ENCODE measurements at places on chromosomes 2 and 18.

- no peak for DNase-seq
Observed at GRCh38 chr18:70931942-70932814, 643.3 kb downstream of the SOCS6 start.

DNA sequence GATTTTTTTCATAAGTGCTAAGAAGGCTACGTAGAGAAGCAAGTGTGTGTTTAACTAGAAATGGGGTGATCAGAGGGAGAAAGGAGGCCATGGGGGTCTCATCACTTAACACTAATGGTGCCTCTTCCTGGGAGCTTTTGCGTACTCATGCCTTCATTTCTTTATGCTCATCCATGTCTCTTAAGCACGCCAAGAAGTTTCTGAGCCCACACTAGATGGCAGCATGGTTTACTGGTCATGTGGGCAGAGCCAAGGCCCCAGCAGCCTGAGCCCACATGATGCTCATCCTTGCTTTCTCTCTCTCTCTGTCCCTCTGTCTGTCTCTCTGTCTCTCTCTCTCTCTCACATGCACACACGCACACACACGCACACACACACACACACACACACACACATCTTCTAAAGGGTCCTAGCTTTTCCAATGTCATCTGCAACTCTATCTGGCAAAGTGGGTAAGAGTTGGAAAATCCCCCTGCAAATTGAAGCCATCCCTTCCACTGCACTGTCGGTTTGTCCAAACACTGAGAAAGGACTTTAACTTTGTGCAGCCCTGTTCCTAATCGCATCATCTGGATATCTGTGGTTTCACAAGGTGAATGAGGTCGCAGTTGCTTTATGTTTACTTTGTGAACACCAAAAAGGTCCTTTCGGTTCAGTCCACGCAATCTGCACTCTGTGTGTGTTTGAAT is 137.1 kb upstream of the CCDC68 start:
- no peak for DNase-seq

DNA sequence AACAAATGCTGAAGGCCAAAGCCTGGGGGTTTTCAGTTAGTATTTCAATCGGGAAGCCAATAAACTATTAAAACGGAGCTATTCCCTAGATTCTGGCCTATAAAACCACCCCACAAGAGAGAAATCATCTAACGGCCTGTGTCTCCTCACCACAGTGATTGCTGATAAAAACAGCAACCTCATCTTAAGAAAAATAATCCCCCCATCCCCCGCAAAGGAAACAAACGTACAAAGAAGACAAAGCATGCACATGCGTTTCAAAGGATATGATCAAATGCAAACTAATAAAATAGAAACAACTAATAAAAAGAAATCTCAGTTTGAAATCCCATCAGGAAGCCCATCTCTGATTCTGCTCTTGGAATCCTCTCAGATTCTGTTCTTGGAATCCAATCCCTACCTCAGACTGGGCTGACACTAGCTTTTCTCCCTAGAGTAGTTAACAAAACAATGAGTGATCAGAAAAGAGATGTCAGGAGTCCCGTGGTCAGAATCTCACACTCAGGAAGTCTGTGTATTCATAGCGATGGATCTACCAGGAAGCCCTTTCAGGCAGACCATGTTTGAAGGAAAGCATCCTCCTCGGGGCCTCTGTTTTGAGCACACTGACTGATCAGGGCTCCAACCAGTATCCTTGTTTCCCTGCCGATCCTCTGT is 150.7 kb downstream of the THADA start:
- DNase-seq = no peak

DNA sequence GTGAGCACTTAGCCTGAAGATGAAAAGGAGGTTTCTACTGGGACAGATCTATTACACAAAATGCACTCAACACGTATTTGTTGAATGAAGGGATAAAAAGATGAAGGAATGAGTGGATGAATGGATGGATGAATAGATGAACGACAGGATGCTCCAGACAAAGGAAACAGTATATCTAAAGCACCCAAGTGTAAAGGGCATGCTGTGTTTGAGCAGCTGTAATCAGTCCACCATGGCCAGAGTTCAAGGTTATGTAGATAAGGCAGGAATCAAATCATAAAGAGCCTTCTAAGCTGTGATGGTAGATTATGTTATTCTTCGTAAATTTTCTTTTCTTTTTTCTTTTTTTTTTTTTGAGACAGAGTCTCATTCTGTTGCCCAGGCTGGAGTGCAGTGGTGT is 213.8 kb upstream of the FBXO11 start:
- DNase-seq = no peak

DNA sequence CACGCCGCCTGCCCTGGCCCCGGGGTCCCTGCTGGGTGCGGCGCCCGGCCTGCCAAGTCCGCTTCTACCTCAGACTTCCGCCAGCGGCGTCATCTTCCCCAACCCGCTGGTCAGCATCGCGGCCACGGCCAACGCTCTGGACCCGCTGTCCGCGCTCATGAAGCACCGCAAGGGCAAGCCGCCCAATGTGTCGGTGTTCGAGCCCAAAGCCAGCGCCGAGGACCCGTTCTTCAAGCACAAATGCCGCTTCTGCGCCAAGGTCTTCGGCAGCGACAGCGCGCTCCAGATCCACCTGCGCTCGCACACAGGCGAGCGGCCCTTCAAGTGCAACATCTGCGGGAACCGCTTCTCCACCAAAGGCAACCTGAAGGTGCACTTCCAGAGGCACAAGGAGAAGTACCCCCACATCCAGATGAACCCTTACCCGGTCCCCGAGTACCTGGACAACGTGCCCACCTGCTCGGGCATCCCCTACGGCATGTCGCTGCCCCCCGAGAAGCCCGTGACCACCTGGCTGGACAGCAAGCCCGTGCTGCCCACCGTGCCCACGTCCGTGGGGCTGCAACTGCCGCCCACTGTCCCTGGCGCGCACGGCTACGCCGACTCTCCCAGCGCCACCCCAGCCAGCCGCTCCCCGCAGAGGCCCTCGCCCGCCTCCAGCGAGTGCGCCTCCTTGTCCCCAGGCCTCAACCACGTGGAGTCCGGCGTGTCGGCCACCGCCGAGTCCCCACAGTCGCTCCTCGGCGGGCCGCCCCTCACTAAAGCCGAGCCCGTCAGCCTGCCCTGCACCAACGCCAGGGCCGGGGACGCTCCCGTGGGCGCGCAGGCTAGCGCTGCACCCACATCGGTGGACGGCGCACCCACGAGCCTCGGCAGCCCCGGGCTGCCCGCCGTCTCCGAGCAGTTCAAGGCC is 13.7 kb downstream of the SALL3 start:
- DNase-seq = no peak

DNA sequence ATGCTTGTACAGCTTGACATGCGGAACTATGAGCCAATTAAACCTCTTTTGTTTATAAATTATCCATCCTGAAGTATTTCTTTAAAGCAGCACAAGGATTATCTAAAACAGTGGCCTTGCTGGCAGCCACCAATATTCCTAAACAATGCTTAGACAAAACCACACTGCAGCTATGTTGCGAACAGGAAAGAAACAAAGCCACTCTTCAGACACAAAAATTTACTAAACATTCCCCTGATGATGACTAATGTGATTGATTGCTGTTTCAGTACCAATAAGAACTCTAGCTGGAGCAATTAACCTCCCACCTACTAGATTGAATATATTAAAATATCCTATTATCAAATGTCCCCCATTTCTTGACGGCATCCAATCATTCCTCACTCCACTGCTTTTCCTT is 325.8 kb upstream of the REG3G start:
- DNase-seq = no peak

- DNase-seq = no peak
Observed at GRCh38 chr18:33596178-33596854, 18.3 kb downstream of the ASXL3 start.

- no peak for DNase-seq
Observed at GRCh38 chr2:206392118-206392517, 51.2 kb upstream of the ADAM23 start.

- DNase-seq = no peak
Observed at GRCh38 chr2:121284463-121285449, at the start of gene TFCP2L1. Gene TFCP2L1 (minus strand): TSS chr2:121285202. CDS start chr2:121285109, 93 bp downstream.

DNA sequence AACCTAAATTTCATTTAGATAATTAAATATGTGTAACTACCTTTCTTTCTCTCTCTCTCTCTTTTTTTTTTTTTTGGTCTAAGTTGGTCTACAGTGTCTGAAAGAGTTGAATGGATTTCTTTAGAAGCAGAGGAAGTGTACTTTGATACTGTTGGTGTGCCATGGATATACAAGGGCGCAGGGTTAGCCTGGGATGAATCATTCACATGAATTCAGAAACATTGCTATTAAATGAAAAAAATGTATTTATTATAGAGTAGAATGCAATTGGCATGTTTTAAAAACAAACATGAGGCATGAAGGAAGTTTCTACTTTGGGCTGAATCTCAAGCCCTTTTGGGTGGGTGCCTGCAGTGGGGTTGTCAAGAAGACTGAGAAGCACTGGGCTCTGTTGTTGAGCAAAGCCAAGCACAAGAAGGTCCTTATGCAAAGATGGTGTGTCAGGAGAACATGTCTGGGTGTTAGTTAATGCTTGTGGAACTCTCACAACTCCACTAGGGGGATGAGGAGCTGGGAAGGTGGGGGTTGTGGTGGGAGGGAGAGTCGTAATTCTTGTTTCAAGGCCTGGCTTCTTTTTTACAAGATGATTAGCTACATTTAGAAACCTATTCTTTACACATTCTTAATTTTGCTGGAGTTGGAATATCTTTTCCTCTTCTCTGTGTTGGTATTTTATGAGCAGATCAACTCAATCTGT is 57.9 kb downstream of the LYPD6 start:
- no peak for DNase-seq

DNA sequence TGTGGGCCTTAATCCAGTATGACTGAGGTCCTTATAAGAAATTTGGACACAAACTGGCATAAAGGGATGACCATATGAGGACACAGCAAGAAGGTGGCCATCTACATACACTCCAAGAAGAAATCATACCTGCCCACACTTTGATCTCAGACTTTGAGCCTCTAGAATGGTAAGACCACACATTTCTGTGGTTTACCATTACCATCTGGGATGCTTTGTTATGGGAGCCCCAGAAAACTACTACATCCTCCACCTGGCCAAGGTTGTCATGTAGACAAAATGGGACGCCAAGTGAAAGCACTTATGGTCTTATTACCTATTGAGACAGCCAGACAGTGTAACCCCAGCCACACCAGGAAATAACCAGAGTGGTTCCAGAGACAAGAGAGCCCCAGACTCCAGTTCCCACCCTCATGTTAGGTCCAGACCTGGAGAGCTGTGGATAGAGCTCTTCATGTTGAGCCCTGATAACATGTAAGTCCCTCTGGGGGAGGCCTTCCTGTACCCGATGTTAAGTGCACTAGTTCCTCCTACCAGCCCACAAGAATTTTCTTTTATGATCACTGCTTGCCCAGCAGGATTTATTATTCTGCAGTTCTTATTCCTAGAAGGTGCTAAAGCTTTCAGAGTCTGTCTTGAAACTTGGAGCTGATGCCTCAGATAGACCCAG is 4.6 kb upstream of the ADD2 start:
- no peak for DNase-seq

GRCh38 chr2:191687867-191688266 is 9.9 kb downstream of the NABP1 start:
- DNase-seq = no peak

- DNase-seq = no peak
Observed at GRCh38 chr2:121129692-121130091, 155.3 kb downstream of the TFCP2L1 start.

DNA sequence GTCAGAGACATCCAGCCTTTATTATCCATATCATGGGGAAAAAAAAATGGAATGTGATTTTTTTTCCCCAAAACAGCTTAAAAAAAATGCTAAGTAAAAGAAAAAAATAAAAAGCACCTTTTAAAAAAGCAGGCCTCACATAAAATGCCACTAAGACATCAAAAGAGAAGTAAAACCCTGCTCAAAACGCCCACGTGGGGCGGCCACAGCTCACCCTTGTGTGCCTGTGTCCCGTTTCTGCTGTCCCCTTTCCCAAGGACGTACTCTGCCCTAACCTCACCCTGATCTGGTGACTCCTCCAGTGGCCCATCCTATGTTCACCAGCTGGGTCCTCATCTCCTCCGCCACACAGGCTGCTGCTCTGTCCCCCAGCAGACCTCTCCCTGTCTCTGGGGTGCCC is 125.4 kb downstream of the NEDD4L start:
- no peak for DNase-seq

DNA sequence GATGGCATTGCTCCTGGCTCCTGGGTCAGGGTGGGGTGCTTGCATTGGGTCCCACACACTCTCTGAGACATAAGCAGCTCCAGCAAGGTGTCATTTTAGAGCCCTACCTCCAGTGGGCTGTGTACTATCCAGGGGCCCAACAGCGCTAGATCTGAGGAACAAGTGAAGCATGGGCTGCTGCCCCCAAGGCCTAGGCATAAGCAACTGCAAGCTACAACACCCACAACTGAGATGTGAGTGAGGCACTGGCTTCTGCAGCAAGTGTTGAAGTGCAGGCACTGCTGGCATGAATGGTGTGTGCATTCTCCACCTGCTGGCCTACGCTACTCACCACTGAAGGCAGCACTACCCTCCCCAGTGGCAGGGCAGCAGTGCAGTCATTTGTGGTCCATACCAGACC is 81.0 kb upstream of the STK39 start:
- no peak for DNase-seq

DNA sequence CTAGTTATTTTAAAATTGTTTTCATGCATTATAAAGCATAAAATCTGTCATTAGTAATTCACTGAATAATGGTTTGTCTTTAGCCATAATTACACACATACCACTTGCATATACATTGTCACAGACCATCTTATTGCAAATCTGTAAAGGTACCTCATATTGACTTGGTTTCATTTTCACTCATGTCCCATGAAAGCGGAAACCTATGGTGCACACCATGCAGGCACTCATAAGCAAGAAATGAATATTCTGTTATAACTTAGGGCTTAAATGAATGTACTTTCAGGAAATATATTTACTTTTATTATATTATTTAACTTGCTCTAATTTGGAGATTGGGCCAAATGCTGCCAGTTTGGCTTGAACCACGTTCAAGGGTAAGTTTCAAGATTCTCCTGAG is 29.2 kb upstream of the STK17B start:
- no peak for DNase-seq

GRCh38 chr2:218326315-218326714 is 30.3 kb upstream of the CATIP start:
- no peak for DNase-seq

DNA sequence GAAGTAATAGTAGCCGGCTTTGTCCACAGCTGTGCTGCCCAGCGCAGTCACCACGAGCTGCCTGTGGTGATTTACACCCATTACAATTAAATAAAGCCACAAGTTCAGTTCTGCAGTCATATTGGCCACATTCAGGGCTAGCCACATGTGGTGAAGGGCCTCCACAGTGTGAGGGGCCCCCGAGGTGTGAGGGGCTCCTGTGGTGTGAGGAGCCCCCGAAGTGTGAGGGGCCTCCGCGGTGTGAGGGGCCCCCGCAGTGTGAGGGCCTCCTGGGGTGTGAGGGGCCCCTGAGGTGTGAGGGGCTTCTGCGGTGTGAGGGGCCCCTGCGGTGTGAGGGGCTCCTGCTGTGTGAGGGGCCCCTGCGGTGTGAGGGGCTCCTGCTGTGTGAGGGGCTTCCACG is 191.2 kb downstream of the CTIF start:
- DNase-seq = no peak
